ENCODE measurements at places on chromosomes 11 and 22.

DNA sequence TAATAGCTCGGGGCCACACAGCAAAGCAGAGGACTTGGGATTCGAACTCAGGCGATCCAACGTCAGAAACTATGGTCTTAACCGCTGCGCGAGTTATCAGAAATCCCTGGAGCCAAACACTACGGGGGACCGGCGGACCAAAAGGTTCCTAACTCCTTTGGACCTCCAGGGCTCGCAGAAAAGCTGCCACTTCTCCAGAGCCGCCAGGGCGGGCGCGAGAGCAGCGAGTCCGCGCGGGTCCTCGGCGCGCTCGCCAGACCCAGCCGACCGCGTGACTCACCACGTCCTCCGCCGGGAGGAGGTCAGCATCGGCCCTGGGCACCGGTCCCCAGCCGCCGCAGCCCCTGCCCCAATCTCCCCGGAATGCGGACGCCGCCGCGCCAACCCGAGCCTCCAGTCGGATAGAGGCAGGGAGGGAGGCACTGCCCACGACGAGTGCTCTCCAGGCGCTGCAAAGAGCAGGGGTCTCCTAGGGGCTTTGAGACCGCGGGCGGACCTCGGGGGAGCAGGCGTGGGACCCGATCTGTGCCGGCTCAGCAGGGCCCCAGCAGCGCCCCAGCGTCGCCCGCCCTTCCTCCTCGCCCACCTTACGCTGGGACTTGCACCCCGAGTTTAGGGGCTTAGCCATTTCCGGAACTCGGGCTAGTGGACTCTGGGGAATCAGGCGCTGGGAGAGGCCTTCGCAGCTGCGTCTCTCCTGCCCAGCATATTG, 6.2 kb upstream of the ALX4 start:
- DNase-seq = peak; percentile 70

GRCh38 chr11:61752925-61753521, 587 bp downstream of the MYRF start:
- DNase-seq = no peak

- DNase-seq = no peak
Observed at GRCh38 chr22:29700900-29701154, 19.0 kb upstream of the CABP7 start.

DNA sequence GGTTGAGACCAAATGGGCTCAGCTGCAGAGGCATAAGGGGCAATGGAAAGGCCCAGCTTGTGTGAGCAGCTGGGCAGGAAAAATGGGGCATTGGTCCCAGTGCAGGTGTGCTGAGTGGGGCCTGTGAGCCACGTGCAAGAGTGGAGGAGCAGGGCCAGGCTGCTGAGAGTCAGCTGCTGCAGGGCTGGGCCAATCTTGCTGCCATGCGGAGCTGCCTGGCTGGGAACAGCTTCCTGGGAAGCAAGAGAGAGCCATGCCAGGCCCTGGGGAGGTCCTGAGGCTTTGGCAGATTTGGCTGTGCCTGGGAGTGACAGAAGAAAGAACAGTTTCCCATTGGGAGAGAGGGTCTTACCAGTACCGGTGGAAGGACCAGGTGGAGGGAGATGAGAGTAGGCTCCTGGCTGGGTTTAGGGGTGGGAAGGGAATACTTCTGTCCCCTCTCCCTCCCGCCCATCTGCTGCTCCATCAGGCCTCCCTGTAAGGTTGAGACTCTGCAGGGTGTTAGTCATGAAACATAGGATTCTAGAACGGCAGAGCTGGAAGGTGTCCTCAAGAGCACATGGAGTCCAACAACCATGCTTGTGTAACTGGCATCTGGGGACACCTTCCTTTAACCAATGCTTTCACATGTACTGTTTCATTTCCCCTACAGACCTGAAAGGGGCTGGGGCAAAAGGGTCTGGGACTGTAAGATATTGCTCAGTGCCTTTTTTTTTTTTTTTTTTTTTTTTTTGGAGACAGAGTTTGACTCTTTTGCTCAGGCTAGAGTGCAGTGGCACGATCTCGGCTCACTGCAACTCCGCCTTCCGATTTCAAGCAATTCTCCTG, 10.4 kb downstream of the SEPTIN3 start:
- no peak for DNase-seq

GRCh38 chr11:10444725-10445315, 10.2 kb upstream of the AMPD3 start:
- no peak for DNase-seq

DNA sequence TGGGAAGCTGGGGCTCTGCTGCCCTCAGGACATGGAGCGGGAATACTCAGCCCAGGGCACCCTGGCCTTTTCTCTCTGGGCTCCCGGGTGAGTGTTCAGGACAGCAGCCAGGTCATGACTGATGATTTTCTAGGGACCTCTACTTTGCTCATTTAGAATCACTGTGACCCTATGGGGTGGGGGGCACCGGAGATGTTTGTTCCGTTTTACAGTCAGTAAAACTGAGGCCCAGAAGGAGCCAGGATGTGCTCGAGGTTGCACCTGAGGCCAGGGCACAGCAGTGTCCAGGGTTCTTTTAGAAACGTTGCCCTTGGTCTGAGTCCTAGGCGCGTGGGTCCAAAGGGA, 48.1 kb downstream of the SMIM38 start:
- no peak for DNase-seq

DNA sequence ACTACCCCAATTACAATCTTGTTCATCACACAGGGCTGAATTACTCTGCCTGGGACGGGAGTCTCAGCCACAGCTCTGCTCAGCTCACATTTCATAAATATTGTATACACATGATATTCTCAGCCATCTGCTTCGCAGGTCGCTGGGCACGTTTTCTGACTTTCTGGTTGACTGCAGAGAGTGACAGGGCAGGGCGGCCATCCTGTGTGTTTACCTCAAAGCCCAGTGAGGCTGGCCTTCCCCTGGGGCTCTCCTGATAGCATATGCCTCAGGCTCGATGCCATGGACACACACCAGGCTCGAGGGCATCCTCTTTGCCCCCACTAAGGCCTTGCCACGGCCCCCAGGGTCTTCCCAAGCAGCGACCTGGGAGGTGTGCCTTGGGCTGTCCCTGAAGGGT, 345.0 kb downstream of the CADM1 start:
- DNase-seq = no peak

DNA sequence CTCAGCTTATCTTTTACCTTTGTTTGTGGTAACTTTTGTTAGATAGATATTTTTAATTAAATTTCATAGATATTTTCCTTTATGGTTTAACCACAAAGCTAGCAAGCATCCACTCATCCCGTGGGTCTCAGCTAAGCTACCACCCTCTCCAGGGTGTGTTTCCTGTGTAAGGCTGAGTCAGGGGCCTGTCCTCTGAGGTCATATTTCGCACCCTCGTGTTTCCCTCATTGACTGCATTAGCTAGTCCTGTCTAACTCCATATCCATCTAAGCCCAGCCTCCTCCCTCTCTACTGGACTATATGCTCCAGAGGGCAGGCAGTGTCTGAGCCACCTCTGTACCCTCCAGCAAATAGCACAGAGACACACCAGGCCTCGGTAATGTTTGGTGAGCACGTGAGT, 16.7 kb downstream of the XRRA1 start:
- no peak for DNase-seq

DNA sequence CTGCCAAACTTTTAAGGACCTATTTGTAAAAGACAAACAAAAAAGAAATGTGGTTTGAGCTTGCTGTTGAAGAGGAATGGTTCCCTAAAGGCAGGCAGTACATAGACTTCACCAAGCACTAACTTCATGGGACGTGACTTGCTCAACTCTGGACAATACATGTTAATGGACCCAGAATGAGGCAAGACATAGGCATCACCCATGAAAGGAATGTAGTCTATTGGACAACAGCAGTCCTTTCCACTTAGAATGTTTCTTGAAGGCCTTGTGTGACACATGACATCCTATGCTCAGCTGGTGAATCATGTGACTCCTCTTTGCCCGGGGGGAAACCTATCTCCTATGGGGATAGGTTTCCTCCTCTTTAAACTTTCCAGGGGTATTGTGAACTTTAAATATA, 246.4 kb upstream of the BLID start:
- no peak for DNase-seq

DNA sequence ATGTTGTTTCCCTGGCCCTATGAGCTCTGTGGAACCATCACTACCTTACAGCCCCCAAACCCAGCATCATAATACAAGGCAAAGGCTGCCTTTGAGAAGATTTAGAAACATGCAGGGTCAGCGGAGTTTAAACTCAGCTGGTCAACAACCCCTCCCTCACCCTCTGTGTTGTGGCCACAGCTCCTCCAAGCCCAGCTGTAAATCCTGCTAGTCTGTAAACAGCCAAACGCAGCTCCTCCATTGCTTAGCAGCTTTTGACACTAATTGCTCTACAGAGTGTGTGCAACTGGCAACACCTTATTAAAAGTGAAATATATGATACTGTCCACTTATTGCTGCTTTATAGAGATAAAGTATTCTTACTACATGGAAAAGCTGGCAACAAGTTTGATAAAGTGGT, 29.1 kb downstream of the OPCML start:
- no peak for DNase-seq

- no peak for DNase-seq
Observed at GRCh38 chr22:31093086-31093850, 12.2 kb downstream of the SMTN start.

GRCh38 chr22:43053176-43053575, 36.0 kb downstream of the TTLL1 start:
- no peak for DNase-seq

DNA sequence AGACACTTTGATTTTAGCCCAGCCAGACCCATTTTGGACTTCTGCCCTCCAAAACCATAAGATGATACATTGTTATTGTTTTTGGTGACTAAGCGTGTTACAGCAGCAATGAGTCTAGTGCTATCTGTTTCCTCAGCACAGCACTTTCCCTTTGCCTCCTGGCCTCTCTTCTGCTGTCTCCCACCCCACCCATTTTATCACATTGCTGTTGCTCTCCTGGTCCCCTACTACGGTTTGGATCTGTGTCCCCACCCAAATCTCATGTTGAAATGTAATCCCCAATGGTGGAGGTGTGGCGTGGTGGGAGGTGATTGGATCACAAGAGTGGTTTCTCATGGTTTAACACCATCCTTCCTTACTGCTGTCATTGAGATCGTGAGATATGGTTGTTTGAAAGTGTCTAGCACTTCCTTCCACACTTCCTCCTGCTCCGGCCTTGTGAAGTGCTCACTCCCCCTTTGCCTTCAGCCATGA, 59.8 kb upstream of the CD82 start:
- peak; percentile 35 for DNase-seq

DNA sequence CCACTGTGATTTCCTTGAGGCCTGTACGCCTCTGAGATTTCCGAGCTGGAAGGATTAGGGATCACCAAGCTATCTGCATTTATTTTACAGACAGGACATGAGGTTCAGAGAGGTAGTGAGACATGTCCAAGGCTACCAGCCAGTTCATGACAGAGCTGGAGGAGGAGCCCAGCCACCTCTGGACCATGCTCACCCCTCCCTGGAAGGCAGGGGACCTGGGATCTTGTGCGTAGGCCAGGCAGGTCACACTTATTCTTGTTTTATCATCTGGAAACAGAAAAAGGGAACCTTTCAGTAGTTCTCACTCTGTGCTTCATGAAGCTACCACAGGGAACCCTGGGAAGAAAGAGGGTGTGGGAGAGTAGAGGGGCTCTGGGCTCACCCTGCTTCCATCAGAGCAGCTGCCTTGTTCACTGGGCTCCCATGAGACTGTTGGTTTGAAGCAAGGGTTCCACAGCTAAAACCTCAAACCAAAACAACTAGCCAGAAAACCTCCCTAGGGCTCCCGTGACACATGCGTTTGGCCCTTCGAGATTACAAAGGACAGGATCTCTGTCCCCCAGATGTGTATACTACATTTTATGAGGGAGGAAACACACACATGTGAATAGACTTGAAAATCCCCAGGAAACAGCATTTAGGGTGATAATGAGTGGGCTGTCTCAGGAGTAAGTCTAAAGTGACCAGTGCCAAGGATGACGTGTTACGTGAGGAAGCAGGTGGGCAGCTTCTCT, 106.4 kb downstream of the DSCAML1 start:
- DNase-seq = no peak

DNA sequence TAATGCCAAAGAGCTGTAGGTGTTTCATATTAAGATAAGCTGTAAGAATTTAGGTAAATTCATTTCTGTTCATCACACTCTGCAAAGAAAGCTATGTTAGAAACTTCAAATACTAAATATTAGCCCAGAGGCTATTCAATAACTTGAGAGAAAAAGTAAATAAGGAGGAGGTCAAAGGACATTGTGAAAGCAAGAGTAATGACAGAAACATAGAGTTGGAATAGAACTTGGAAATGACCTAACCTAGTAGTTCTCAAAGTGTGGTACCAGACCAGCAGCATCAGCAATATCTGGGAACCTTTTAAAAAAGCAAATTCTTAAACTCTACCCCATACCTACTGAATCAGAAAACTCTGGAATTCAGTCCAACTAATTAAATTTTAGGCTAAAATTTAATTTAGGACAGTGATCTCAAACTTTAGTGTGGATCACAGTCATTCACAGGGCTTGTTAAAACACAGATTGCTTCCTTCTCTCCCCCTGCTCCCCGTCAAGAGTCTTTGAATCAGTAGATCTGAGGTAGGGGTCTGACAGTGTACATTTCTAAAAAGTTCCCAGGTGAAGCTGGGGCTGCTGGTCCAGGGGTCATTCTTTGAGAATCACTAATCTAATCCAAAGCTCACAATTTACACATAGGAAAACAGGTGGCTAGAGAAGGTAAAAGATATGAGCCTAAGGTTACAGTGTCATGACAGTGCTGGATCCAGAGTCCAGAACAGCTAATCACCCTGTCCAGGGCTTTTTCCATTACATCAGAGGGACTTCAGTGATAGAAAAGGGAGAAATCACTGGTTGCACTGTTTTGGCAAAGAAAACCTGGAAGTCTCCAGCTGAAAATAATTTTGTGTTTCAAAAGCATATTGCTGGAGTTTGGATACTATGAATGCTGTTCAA, 241.1 kb downstream of the SOX6 start:
- no peak for DNase-seq

DNA sequence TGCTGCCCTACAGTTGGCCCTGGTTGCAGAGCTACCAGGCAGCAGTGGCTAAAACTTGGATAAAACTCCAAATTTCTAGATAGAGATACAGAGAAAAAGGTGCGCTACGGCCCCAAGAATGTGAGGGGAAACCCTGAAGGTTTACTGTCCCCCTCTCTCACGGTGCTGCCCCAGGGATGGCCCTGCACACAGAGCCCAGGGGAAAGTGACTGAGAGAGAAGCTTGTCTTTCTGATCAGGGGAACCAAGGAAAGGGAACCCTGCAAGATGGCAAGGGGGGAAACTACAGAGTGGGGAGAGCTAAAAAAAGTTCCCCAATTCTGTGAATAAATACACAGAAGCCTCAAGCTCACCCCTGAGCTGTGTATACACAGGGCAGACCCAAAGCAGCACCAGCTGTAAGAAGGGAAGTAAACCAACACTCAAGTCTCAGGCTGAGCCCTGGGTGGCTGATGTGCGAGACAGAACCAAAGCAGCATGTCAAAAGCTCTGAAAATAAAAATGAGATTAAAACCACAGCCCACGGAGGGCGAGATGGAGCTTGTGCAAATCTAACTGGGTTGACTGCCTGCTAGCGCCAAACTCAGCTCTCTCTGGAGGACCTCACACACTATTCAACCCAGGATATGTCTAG, 22.1 kb downstream of the GNB1L start:
- no peak for DNase-seq

- no peak for DNase-seq
Observed at GRCh38 chr11:41970681-41971080, 511.2 kb upstream of the LRRC4C start.

GRCh38 chr11:61791737-61792309, 576 bp downstream of the TMEM258 start:
- peak; percentile 85 for DNase-seq
